HS-27A (cell line): ENCODE measurements at places on chromosomes 5 and 9.
A peak's percentile ranks its signal among the peaks of the same experiment; 100 is the strongest.

DNA sequence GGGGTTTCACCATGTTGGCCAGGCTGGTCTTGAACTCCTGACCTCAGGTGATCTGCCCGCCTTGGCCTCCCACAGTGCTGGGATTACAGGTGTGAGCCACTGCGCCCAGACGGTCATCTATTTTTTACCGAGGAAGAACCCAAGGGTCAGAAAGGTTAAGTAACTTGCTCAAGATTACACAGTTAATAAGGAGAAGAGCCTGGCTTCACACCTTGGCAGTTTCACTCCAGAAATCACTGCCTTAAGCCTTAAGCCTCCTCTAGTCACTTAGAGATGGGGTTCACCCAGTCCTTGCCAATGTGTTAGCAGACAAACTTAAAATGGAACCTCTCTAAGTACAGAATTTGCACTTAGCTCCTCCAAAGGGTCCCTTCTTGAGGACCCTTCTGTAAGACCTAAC is 116.3 kb downstream of the PTTG1 start:
- DNase-seq: no peak

DNA sequence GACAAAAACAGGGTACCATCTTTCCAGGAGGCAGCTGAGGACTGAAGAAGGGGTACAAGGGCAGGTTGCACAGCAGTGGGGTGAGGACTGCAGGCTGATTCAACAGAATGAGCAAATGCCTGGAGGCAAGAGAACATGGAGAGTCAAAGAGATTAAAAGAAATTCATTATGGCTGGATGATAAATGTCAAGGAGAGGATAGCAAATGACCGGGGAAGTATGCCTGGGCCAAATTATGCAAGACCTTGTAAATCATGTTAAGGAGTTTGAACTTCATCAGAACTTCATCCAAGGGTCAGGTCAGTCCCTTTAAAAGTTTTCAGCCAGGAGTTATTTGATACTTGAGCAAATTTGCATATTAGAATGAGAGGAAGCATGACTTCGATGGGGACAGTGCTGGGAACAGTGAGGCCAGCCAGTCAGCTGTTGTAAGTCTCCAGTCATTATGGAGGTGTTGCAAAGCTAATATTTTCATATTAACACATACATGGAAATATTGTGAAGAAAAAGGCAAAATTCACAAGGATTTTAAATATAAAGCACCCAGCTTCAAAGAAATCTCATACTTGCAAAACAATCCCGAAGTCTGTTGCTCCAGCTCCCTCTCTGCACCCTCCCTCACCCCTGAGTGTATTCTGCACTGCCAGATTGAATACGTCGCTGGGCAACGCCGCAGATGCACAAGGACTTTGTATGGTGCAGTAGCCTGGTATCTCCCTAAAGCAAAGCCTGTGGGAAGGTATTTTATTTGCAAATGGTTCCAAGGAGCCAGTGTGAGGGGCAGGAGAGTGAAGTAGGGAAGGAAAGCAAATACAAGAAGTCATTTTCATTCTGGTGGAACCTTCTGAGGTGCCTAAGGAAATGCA is 509.8 kb upstream of the TLE4 start:
- DNase-seq: no peak

DNA sequence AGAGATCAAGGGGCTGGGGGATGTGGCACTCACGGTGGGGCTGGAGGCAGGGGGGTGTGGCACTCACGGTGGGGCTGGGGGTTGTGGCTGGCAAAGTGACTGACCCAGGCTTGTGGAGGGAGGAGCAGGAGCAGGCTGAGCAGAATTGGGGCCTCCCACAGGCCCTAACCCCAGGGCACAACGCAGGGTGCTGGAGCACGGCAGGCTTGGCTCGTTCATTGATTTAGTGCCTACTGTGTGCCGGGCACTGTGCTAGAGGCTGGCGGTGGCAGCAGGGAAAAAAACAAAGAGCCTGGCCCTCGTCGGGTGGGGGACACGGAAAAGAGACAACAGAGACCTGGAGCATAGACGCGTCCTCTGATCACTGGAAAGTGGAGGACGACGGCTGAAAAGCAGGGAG is 80.9 kb downstream of the HMCN2 start:
- no peak for DNase-seq

GRCh38 chr5:1151316-1151715 is 39.5 kb upstream of the SLC12A7 start:
- no peak for DNase-seq

- no peak for DNase-seq
Measured at GRCh38 chr5:150121448-150122157, 34.0 kb downstream of the PDGFRB start.

- no peak for DNase-seq
Measured at GRCh38 chr5:67623078-67623477, 426.5 kb upstream of the CD180 start.

- no peak for DNase-seq
Measured at GRCh38 chr9:70883963-70884793, 237.2 kb downstream of the TRPM3 start.

DNA sequence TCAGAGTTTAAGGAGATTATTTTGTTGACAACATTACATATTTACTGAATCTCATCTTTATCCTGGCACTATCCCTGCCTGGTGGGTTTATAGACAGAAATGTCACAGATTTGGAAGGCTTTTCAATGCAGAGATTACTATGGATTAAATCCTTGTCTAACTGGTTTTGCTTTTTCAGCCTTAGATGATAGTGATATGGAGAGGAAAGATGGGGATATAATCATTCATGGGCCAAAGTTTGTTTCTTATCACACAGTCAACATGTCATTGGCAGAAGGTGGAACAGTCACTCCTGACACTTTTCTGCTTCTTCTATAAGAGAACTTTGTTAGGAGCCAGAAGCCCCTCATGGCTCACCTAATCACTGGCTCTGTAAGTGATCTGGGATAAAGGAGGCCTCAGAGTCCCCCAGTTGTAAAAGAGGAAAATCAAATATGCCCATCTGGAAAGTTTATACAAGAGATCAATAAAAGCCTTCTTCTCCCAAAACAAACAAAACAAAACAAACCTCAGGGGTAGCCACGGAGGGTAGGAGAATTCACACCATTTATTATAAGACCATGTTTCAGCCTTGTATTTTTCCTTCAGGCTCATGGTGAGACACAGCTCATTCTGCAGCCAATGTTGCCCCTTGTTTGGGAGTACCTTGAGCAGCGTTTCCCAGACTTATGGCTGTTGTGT is 101.2 kb downstream of the PCSK1 start:
- no peak for DNase-seq

GRCh38 chr5:131221888-131222287 is 42.0 kb upstream of the CDC42SE2 start:
- DNase-seq: no peak

DNA sequence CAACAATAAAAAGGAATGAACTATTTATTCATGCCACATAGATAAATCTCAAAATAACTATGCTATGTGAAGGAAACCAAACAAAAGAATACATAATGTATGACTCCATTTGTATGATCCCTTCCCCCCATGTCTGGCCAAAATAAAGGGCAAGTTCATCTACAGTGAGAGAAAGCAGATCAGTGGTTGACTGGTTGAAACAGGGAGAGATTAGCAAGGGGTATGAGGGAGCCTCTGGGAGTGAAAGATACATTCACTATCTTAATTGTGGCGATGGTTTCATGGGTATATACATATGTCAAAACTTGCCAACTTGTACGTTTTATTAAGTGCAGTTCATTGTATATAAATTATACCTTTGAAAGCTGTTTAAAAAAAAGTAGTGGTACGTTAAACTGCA is 4.8 kb downstream of the PSMD5 start:
- no peak for DNase-seq

GRCh38 chr9:113343732-113344231 is 3.7 kb upstream of the WDR31 start:
- DNase-seq: no peak

DNA sequence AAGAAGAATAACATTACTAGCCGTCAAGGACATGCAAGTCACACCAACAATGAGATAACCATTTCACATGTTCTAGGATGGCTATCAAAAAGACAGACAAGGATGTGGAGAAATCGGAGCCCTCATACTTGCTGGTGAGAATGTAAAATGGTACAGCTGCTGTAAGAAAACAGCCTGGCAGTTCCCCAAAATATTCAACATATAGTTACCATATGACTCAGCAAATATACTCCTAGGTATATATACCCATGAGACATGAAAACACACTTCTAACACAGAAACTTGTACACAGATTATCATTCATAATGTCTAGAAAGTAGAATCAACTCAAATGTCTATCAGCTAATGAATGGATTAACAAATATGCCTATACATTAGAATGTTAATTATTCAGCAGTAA is 105.4 kb upstream of the PCAT7 start:
- DNase-seq: no peak

GRCh38 chr5:65359981-65360380 is 121.7 kb downstream of the ADAMTS6 start:
- DNase-seq: no peak

- no peak for DNase-seq
Measured at GRCh38 chr5:143435210-143435657, 31.7 kb upstream of the NR3C1 start.

GRCh38 chr5:146447734-146448380 is 724 bp downstream of the TCERG1 start:
- DNase-seq: no peak

GRCh38 chr9:17782430-17783149 is 203.7 kb downstream of the SH3GL2 start:
- DNase-seq: no peak

DNA sequence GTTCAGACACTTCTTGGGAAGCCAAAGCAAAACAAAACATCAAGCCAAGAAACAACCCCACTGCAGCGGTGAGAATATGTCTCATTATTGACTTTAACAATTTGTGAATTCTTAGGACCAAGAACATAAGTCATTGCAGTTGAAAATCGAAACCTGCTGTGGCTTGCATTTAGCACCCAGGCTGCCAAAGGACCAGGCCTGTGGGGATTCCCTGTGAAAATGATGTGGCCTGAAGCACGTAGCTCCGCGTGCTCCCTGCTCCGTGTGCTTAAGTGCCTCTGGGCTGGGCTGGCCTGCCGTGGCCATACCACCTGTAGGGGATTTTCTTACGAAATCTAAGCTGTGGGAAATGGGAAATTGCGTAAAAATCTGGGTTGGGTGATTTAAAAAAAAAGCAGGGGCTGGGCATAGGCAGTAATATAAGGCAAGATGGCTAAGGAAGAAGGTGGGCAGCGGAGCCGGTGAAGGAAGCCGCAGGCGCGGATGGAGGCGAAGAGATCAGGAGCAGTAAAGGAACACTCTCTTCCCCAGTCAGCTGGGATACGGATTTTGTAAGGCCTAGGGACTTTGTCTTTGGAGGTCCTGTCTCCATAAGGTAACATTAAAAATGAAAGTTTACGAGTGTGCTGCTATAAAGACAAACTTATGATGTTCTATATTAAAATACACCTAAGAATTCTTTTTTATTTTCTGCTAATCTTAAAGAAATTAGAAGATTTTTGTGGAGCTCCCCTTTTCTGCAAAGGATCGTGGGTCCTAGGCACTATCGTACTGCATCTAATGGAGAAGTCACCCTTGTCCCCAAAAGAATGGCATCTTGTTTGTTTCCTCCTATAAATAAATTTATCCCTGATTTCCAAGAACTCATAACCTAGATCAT is 189.6 kb upstream of the SEMA6A start:
- DNase-seq: no peak

- DNase-seq: no peak
Measured at GRCh38 chr5:103034662-103035392, 85.1 kb downstream of the GIN1 start.

GRCh38 chr5:43041110-43041668 is 1.1 kb upstream of the ANXA2R start:
- DNase-seq: peak; percentile 52

DNA sequence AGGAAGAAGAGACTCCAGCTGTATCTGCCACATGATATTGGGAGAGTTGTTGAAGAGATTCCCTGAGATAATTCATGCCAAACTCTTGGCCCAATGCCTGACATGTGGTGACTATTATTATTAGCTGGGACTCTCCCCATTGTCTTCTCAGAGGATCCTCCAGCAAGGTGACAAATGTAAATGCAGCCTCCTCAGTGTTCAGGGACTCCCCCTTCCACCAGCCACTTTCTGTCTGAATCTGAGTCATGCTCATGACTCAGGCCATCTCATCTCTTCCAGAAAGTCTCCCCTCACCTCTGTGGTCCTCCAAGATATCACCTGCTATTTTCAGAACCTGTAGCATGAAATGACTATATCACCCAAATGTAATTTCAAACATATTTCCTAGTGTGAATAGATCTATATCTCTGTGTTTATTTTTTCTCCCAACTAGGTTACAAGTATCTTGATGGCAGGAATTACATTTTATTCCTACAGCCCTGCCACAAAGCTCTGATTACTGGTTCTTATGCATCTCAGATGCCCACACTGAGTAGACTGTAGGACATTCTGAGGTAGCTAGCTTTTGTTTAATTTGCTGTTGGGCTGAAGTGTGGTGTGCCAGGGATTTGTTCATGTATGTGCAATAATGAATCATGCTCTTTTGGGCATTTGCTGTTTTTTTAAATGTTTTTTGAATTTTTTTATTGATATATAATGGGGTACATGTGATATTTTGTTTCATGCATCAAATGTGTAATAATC is 126.6 kb upstream of the IL12B start:
- DNase-seq: no peak

GRCh38 chr5:8471581-8471980 is 602.6 kb downstream of the MTRR start:
- DNase-seq: no peak

GRCh38 chr9:136171009-136171800 is 33.7 kb downstream of the LHX3 start:
- DNase-seq: no peak
